GM03348 (cell line): ENCODE measurements at places on chromosomes 7 and 10.

DNA sequence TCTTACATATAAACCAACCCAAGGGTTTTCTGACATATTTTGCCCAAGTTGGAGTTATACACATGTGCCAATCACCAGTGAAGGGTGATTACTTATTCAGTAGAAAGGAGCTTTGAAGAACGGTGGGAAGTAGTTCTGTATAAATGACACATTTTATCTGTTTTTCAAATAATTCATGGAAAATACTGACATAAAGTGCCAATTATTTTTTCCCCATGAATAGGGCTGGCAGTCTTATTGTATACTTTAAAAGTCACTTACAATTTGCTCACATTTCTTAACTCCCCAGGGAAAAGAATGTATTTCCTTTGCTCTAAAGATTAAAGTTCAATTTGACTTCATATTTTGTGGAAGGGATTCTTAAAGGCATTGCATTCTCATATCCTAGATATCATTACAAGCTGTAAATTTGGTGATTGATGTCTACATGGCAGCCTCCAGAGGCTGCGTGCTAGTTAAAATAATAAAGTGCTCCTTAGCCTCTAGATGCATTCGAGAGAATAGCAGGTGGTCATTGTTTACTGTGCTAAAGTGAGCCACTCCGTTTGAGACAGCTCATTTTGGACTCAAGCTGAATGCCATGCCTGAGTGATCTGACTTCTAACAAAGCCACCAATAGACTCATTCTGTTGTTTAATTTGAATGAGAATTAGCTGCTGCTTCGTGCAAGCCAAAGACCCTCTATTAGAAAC, 148.8 kb upstream of the NRP1 start:
- no peak for DNase-seq

DNA sequence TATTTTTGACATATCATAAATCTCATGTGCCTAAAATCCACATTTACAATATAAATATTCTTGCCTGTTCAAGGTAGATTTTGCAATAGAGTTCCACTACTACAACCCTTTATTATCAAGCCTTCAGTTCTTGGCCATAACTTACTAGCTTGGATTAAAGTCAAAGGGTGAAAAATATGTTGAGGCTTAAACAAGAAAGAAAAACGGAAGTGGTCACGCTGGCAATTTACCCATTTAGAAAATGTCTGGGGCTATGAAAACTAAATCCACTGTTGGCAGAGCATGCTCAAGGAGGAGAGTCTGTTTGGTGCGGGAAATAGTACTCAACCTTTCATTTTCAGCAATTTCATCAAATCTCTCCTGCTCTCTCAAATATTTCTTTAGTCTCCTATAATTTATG, 209.8 kb upstream of the RHOBTB1 start:
- DNase-seq: no peak

DNA sequence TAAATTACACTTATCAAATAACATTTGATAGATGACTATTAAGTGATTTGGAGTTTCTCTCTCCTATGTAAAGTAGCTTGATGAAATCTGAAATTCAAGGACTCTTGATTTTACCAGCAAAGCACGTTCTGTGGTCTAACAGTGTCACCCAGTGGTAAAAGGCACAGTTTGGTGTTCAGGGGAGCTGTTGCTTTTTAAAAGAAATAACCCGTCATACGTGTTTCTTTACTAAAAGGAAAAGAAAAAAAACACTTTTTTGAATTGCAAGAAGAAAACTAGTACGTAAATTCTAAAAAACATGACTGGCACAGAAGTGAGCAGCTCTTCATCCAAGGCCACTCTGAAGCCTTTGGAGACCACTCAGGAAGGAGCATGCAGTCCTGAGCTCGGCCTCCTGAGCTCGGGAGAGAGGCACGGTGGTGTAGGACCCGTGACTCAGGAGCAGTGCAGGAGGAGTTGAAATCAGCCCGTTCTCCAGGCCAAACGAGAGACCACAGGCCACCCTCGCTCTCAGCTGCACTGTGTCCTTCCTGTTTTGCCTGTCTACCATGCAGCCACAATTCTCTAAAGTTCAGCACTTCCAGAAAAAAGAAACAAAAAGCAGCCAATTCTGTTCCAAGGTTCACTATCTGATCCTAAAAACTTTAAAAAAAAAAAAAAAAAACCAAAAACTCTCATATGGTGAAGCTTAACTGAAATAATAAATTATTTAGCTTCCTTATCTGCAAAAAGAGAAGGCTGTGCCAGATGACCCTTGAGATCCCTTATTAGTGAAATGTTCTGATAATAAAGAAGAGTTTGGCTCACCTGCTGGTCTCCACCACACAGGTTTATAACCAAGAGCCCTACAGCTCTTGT, 212.6 kb upstream of the FRMD4A start:
- DNase-seq: no peak

DNA sequence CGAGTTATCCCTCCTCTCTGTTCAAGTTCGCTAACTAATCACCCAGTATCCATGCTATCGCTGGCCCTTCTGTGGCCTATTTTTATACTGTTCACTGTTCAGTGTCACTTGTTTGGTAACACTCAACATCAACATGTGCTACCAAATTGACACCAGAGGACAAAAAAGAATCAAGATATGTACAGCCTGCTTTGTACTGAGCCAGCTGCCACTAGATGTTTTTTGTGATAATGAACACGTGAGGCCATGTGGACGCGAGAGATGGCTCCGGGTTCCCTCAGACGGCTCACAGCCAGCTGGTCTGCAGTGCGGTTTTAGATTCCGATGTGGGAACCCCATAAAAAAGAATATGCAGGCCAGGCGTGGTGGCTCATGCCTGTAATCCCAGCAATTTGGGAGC, 21.2 kb downstream of the CAV1 start:
- DNase-seq: no peak

DNA sequence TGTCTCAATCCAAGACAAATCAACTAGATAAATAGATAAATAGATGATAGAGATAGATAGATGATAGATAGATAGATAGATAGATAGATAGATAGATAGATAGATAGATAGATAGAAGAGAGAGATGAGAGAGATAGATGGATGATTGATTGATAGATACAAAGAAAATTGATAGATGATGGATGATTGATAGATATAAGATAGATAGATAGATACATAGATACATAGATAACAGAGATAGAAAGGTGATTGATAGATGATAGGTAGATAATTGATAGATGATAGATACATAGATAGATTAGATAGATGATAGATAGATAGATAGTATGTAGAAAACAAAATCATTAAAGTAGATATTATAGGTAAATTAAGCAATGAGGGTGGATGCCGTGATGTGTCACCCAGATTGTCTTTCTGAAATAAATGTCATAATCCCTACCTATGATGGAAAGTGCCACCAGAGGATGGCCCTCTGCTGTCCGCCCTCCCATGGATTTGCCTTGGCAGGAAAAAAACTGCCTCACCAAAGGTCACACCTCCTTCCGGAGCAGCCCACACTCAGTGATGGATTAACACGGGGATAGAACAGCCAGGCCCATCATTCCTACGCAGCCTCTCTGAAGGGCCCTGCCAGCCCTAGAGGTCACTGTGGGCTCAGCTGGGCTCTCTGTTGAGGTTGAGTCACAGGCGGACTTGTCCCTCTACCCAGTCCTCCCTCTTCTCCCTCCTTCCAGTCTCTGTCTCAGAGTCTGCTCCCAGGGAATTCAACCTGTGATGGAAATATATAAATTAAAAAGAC, 50.8 kb downstream of the KCNH2 start:
- no peak for DNase-seq

- peak; percentile 48 for DNase-seq
Observed at GRCh38 chr10:112389271-112389822, 15.4 kb downstream of the ACSL5 start.

DNA sequence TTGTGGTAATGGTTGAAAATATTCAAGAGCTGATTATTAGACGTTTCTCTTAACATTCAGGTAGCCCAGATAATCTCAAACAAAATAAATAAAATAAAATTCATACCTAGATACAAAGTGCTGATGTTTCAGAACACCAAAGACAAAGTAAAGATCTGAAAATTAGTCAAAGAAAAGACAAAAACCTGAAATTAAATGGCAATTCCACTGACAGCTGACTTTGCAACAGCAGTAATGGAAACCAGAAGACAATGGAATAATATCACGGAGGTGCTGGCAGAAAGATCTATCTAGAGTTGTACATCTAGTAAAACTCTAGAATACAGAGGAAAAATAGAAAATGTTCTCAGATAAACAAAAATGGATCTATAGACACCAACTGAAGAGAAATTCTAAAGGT, 58.0 kb upstream of the IKZF1 start:
- no peak for DNase-seq

DNA sequence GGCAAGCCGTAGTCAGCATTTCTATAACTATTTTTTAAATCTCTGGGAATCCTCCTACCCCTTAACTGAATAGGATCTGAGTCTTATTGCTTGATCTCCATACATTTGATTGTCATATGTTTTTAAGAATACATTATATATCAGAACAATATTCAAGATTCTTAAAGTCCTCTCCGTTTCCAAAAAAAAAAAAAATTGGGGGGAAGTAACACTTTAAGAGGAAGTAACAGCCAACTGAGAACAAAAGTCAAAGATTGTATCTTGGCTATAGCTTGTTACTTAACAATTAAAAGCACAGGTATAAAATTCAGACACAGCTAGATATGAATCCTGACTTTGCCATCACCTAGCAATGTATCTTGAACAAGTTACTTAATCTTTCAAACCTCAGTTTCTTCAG, 169.9 kb upstream of the ADO start:
- no peak for DNase-seq

GRCh38 chr10:117544711-117545140, 2.2 kb downstream of the EMX2 start:
- DNase-seq: peak; percentile 37
